ENCODE measurements at places on chromosomes 3 and 15.

DNA sequence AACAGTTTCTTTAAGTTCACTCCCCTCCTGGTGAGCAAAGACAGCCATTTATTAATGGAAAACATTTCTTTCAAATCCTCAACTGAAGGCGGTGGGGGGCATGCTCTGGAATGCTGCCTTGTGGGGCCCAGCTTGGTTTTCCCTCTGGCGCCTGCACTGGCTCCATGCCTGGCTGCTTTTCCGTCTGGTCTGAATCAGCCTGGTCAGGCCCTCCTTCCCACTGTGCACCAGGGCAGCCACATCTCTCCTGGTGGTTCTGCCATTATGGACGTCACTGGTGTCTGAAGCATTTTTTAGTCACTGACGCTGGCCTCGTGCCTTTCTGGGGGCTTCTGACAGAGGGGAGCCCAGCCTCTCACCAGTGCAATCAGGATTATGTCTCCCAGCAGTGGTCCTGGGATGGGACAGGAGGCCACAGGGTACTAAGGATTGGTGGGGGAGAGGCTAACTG lies 57.6 kb upstream of the APEH start:
- no peak for DNase-seq

DNA sequence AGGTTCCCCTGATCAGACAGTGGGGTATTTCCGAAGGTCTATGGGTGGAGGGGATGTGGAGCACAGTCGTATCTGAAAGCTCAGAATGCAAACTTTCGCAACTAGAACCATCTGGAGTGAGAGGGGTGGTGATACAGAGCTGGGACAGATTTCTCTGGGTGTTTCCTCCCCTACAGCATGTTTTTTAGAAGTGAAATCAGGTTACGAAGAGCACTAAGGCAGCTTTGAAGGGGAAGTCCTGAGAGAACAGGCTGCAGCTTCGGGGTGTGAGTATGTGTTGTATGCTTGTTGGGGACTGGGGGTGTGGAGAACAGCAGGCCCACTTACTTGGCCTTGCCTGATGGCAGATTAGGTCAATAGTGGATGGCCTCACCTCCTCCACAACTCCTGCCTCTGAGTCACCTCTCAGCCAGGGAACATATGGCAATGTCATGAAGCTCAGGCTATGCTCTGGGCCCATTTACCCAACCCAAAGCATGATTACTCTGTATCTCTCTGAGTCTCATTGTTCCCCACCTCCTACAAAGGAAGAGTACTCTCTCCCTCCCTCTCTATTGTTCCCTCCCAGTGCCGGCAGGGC lies 107.2 kb upstream of the RASGRP1 start:
- DNase-seq, result no peak

- DNase-seq, result no peak
Observed at GRCh38 chr15:25092661-25093060, 137.9 kb downstream of the SNRPN start.

DNA sequence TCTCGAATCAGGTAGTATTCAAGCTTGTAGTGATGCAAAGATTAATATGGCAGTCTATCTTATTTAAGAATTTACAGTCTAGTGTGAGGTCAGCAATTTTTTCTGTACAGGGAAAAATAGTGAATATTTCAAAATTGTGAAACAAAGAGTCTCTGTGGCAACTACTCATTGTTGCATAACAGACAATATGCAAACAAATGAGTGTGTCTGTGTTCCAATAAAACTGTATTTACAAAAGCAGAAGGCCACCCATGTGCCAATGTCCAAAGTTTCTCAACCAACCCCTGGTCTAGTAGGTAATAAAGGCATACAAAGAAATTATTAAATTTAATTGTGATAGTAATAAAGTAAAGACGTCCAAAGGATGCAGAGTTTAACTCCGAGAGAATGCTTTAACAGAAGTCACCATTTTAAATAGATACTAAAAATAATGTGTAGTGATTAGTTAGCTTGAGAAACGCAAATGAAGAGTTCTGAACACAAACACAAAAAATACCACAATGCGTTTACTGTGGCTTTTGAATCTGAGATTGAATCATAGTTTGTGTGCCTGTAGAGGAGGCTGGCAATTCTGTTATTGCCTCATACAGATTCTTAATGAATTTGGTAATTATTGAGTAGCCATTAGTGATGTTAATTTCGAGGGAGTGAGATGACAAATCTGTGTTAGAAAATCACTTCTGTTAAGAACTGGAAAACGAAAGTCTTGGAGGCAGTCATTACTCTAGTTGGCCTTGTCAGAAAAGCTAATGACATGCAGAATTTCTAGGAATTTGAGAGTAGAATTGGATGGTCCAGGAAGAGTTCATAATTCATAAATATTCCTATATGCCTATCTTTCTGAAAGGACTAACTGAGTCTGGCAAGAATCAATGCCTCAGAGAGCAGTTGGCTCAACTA lies 48.7 kb downstream of the CADM2 start:
- no peak for DNase-seq

- DNase-seq, result no peak
Observed at GRCh38 chr3:17775073-17775472, 32.6 kb upstream of the TBC1D5 start.

GRCh38 chr15:89967881-89968280 lies 33.2 kb upstream of the ZNF710 start:
- no peak for DNase-seq

- DNase-seq, result peak; percentile 25
Observed at GRCh38 chr15:69058830-69059556, 44.5 kb downstream of the NOX5 start.

DNA sequence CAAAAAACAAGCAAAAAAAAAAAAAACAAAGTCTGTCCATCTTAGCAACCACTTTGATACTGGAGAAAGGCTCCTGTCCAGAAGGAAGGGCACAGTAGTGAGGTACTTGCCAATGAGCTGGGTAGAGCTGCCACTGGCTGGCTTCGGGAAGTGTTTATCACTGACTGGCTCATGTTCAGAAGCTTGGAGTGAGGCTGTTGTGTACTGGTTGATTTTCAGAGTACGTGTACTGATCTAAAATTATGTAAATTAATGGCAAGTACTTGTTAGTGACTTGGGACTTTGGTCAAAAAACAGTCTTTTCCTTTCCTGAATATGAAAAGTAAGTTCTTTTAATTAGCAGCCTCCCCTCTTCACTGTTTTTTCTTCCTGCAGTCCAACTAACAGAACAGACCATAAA lies 979 bp upstream of the ZNF621 start:
- DNase-seq, result no peak

DNA sequence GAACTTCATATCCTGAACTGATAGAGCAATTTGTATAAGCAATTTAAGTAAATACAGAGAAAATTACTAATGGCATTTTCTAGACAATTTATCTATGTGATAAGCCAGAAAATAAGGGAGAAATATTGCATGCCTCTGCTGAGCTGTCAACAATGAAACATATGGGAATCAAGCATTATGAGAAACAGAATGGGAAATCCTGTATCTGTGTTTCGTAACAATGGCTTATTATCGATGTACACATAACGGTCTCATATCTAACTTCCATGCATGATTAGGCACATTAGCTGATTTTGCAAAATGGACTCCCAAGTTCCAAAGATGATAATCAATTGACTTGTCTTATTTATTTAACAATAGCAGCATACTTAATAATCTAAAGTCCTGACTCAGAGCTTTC lies 30.4 kb upstream of the KCNMB2 start:
- no peak for DNase-seq

GRCh38 chr15:92603743-92604470 lies 51.7 kb downstream of the FAM174B start:
- DNase-seq, result no peak
